ENCODE measurements at places on chromosomes 13 and 19. TPM values are rescaled to one million over a fixed set of nuclear protein-coding genes. Genes with fewer than 3 reads are reported as not detected.
A peak's percentile ranks its signal among the peaks of the same experiment; 100 is the strongest.

Gene IGLON5
- total RNA-seq, result 1.8 TPM

DNA sequence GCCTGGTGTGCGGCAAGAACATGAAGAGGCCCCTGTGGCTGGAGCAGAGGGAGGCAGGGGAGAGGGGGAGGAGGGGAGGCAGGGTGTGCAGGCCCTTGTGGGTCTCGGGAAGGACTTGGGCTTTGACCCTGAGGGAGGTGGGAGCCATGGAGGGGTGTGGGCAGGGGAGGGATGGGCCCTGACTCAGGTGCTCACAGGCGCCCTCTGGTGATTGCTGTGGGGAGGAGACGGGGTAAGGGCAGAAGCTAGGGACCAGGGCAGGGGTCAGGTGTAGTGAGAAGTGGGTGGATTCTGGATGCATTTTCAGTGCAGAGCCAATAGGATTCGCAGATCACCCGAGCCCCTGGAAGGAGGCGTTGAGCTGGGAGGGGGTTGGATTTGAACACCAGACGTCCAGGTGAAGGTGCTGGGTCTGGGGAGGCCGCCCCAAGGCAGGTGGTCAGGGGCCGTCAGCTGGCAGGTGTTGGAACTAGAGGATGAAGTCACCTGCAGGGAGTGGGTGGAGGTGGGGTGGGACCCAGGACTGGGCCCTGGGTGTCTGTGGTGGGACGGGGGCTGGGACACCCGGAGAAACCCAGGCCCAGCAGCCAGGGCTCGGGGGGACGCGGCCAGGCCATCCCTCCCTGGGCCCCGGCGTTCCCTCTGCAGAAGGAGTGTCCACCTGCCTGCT is 185.4 kb downstream of the KDM4B start:
- DNase-seq, result peak; percentile 78

Gene ADM5
- 8.6 TPM for total RNA-seq

DNA sequence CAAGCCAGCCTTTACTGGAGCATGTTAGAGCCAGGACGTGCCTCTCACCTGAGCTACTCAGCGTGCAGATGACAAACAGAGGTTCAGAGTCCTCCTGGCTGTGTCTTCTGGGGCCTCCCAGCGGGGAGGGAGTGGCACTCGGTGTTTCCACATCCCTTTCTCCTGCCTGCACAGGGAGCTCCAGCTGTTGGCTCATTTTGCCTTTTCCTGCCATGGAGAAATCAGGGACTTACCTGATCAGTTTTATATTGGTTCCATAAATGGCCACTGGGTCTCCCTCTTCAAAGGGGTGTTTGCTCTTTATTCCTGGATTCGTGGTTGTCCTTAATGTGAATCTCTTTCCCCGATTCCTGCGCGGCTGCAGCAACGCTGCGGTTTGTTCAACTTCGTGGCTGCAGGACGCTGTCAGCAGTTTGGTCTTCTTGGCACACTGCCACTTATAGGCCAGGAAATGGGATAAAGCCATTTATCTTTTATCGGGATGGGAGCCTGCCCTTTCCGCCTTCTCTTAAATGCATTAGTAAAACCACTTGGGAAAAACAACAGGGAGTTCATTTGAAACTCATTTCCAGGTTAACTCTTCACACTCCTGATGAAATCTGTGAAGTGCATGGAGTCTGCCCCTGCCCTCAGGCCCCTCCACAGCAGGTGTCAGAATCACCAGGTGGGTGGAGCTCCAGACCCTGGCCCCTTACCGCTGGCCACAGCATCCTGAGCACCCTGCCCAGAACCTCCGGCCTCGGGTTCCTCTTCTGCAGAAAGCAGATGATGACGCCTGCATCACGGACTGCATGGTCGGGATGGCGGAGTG is 39.8 kb upstream of the MCF2L start:
- no peak for DNase-seq

DNA sequence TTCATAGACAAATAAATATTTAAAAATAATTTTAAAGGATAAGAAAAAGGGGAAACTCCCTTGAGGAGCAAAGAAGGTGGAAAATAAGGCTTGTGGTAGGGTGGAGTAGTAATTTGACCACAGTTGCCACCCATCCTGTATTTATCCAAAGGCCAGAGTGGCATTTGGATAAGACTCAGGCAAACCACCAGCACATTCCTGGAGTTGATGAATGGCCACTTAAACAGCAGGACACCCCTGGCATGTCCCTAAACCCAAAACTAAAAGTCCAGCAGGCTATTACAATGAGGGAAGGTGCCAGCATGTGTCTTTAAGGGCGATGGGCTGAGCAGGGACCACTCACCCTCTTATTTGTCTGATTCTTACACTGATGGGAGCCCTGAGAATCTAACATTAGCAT is 9.8 kb upstream of the FRY start:
- DNase-seq, result no peak

GRCh38 chr13:113926301-113926761 is 47.5 kb downstream of the C13orf46 start:
- no peak for DNase-seq

Gene CUL4A
- 92.5 TPM for total RNA-seq

DNA sequence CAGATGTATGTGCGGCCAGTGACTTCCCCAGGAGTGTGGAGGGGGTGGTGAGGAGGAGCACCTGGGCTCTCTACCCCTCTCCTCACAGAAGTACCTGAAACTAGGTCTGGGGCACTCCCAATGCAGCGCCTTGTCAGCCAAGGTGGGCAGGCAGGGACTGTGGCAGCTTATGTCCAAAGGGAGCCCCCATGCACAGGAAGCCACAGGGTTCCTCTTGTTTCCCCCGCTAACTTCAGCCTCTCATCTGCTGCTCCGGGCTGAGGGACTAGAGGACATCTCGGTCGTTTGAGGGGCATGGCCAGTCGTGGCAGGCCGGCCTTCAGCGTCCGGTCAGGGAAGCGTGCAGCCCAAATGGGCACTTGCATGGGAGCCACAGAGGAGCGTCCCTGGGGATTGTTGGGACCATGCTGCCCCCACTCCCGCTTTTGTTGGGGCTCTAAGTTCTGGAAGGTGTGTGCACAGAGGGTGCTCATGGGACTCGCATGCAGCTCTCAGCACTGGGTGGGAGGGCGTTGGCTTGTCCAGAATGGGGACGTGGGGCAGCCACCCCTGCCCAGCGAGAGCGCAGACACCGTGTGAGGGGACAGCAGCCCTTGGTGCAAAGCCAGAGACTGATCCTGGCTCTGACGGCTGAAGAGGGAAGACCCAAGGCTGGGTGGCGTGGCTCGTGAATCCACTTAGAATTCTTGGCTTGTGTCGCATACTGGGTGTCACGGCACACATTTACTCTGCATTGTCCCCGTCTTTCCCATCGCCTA is 16.6 kb upstream of the NPAS1 start:
- no peak for DNase-seq

DNA sequence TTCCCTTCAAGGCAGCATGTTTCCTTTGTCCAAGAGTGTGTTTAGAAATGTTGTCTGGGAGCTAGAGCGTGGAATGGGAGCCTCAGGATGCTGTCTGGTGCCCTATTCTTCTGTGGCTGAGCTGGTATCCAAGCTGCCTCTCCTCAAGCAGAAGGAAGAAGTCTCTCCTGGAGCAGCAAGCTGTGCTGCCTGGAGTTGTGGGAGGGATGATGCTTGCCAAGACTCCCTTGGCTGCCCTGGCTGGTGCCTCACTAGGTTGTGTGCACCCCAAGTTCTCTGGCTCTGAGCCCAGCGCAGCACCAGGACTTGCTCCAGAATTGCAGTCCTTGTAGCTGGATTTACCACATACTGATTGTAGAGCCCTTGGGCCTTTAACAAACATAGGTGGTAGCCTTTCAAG is 4.7 kb upstream of the CYP4F3 start:
- no peak for DNase-seq

GRCh38 chr19:329876-330275 is 14.7 kb downstream of the MIER2 start:
- no peak for DNase-seq

Gene SBNO2
- 97.1 TPM for total RNA-seq

Gene LNX2
- 4.1 TPM for total RNA-seq

GRCh38 chr13:86429756-86430155 is 630.5 kb upstream of the SLITRK6 start:
- DNase-seq, result no peak

DNA sequence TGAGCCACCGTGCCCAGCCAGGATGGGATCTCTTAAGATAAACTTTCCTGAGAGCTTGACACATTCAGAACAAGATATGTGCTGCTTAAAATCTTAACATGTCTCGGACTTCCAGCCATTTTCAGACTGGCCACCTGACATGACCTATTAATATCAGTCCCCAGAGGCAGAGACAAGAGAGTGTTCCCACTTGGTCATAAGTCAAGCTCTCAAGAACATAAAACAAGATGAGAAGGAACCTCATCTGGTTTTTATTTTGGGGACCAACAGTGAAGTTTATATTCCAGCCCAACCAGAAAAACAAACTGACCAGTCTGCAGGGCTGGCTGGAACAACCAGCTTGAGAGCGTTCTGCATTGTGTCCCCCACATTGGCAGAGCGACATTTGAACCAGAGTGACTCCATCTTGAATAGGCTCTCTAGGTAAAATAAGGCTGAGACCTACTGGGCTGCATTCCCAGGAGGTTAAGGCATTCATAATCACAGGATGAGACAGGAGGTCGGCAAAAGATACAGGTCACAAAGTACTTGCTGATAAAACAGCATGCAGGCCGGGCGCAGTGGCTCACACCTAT is 21.8 kb upstream of the PLEKHF1 start:
- DNase-seq, result no peak

DNA sequence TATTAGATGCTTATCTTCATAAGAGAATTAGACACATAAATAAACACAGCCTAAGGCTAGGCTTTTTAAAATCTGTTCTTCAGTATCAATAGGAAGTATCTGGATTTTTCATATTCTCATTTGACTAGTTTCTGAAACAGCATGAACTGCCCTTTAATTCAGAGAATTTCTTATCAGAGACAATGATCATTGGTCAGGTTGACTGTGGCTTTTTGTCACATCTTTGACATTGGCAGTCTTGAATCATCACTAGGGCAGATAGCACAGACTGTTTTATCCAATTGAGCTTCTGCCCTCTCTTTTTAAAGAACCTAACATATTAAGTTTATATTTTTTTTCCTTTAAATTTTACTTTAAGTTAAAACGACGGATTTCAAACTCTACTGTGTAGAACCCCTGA is 59.6 kb downstream of the DPY19L3 start:
- no peak for DNase-seq

- no peak for DNase-seq
Observed at GRCh38 chr13:95246292-95247082, 54.8 kb downstream of the ABCC4 start.

GRCh38 chr13:49749848-49750247 is 42.6 kb downstream of the KPNA3 start:
- no peak for DNase-seq

GRCh38 chr19:18000915-18001776 is 6.8 kb upstream of the ARRDC2 start:
- peak; percentile 97 for DNase-seq

Gene CYP2S1
- 1.0 TPM for total RNA-seq

Gene CYP4F2
- not detected for total RNA-seq

Gene ZNF667
- total RNA-seq, result not detected

DNA sequence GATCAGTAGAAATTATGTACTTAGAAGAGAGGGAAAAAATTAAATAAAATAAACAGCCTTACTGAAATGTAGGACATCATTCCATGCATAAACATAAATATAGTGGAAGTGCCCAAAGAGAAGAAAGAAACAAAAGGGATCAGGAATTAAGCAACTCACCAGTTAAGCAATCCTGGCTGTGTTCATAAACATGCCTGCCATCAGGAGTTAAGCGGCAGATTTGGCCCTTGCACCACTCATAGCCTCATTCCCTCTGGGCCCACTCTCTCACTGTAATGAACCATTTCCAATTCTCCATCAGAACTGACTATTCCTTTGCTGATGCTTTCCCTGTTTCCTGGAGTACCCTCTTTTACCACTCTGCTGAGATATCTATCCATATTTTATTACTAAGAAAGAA is 281.4 kb downstream of the LHFPL6 start:
- DNase-seq, result no peak

DNA sequence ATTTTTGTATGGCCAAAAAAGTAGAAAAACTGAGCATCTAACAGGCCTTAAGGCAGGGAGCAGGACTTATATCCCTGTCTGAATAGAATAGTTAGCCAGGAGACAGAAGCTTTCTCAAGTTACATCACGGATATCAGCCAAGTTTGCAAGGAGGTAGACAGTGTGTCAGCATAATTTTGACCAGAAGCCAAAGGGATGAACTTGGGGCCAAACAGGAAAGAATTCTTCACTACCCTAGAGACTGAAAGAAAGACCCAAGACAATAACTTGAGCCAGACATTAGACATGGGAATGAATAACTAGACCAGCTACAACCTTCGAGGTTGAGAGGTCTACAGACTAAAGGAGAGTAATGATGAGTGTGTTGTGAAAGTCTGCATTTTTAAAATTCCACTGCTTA is 48.1 kb upstream of the PCDH9 start:
- DNase-seq, result no peak

GRCh38 chr19:8340341-8341096 is 2.5 kb downstream of the KANK3 start:
- DNase-seq, result no peak

Gene CCL25
- not detected for total RNA-seq

GRCh38 chr19:17495639-17496296 is 15.7 kb upstream of the PGLS start:
- DNase-seq, result no peak

GRCh38 chr13:39547108-39547507 is 55.9 kb downstream of the LHFPL6 start:
- DNase-seq, result no peak

DNA sequence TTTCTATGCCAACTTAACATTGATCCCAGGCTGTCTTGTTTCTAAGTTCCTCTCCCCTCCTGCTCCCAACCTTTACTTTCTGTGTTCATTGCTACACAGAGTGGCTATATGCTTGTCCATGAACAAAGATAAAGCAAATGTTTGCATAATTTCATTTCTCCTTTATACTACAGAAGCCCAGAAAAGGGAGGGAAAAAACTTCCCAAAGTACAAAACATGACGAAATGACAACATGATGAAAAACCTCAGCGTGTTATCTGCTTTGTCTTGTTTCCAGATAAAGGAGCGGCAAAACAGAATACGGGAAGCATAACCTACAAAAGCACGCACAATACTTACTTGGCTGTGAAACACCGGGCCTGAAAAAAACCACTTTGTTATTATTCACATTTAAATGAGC is 336.8 kb downstream of the DNAJC15 start:
- DNase-seq, result no peak

DNA sequence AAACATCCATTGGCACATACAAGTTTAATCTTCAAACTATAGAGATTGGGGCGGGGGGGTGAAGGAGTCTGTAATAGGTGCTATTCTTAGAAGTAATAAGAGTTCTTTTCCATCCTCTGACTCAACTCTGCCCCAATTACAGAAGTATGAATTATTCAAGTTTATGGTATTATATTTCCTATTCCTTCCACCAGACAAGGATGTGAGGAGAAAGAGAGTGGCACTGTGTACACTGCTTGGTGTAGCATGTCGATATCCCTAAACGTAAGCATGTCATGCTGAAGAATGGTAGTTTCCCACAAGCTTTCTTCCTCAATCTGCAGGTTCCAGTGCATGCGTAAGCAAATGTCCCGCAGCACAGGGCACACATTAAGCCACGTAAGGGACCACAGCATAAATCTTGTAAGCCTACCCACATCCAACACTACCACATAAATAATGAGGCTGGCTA is 14.1 kb downstream of the BRD4 start:
- no peak for DNase-seq

- DNase-seq, result no peak
Observed at GRCh38 chr19:56112313-56112709, 8.8 kb downstream of the ZNF787 start.

GRCh38 chr13:73898276-73898675 is 235.9 kb downstream of the KLF12 start:
- DNase-seq, result no peak

GRCh38 chr13:28058866-28059613 is 41.3 kb downstream of the FLT3 start:
- DNase-seq, result peak; percentile 79

Data from activated CD4-positive, alpha-beta T cell treated with anti-CD3 and anti-CD28 coated beads, Interleukin-2, amount 10 ng/mL, durations not matched to agents 24 days and 14 days (primary cell).